ENCODE measurements at places on chromosomes 7 and 10.

- DNase-seq: no peak
These were observed 294.7 kb upstream of the PITRM1 start for GRCh38 chr10:3467052-3467951.

GRCh38 chr7:37108615-37109014 is 340.0 kb downstream of the ELMO1 start:
- DNase-seq: no peak

DNA sequence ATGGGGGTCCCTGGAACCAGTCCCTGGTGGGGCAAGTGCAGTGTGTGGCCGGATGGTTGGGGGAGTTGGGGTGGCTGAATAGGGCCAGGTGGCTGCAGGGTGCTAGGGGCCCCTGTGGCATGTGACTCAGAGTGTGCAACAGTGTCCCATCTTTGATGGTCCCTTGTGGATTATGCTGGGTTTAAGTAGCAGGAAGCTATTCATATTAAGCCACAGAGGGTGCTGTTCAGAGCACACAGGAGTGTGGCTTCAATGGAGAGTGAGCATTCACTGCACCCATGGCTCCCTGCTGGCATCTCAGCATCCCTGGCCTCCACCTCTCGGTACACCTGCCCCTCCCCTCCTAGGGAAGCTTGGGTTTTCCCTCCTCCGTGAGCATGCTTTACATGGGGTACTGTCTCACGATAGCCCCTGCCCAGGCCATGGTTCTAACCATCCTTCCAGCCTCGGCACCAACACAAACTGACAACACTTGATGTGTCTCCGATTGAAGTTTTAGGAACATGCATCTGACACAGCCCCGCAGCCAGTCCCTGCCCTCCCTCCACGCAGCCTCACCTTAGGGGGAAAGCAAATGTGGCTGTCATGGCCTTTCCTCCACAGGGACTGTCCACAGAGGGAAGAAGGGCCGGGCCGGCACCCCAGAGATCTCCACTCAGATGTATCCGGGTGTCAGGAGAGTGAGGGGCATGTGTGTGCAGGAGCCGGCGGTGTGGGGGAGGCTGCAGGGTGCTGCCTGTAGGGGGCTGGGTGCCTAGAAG is 30.4 kb upstream of the PPIF start:
- no peak for DNase-seq

DNA sequence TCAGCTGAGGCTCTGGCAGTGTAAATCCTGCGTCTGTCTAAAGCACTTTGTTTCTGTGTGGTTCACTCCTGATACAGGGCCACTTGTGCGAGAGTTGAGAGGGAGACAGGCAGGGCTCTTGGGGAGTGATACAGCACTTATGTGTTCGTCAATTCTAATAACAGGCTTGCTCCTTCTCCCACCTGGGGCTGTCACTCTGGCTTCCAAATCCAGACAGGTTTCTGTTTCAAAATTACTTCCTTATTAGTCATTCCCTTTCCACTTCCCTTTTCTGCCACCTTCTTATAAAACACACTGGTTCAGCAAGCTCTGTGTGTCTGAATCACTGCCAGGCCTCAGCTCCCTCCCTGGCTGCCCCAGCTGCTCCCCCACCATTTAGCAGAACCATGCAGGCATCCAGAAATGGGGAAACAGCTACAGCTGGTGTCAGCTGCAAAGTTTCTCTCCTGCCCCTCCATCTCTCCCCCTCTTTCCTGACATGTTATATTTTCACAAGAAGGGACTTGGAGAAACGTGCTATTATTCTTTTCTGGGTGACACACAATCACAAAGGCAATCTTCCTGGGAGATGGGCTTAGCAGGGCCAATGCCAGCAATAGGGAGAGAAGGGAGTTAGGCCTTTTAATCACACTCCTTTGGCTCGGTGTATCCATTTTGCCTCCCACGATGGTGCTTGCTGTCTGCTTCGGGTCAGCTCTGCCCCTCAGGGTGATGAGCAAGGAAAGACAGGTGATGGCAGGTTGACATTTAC is 58.4 kb upstream of the ZNRF2 start:
- peak; percentile 40 for DNase-seq

GRCh38 chr7:26603631-26604030 is 260.8 kb downstream of the SKAP2 start:
- peak; percentile 21 for DNase-seq

GRCh38 chr10:32112055-32112454 is 55.8 kb upstream of the KIF5B start:
- no peak for DNase-seq

GRCh38 chr10:44755481-44755880 is 155.7 kb upstream of the TMEM72 start:
- DNase-seq: no peak

DNA sequence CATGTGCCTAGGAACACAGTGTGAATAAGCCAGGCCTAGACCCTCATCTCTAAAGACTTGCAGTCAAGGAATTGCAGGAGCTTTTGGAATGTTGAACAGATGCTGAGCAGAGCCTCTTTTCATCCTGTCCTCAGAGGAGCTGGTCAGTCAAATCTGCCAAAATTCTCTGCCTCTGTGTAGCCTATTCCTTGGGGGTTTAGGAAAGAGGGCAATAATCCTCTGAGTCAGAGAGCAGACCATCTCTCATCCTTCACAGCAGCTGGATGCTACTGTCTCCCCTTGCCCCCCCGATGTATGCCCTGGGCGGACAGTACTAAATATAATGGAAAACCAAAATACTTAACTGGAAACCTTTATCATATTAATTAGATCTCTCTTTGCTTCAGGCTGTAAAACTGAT is 52.6 kb downstream of the BICC1 start:
- DNase-seq: no peak

GRCh38 chr10:12543589-12543988 is 194.2 kb downstream of the CAMK1D start:
- no peak for DNase-seq

GRCh38 chr10:75982611-75983369 is 551.4 kb downstream of the LRMDA start:
- no peak for DNase-seq

DNA sequence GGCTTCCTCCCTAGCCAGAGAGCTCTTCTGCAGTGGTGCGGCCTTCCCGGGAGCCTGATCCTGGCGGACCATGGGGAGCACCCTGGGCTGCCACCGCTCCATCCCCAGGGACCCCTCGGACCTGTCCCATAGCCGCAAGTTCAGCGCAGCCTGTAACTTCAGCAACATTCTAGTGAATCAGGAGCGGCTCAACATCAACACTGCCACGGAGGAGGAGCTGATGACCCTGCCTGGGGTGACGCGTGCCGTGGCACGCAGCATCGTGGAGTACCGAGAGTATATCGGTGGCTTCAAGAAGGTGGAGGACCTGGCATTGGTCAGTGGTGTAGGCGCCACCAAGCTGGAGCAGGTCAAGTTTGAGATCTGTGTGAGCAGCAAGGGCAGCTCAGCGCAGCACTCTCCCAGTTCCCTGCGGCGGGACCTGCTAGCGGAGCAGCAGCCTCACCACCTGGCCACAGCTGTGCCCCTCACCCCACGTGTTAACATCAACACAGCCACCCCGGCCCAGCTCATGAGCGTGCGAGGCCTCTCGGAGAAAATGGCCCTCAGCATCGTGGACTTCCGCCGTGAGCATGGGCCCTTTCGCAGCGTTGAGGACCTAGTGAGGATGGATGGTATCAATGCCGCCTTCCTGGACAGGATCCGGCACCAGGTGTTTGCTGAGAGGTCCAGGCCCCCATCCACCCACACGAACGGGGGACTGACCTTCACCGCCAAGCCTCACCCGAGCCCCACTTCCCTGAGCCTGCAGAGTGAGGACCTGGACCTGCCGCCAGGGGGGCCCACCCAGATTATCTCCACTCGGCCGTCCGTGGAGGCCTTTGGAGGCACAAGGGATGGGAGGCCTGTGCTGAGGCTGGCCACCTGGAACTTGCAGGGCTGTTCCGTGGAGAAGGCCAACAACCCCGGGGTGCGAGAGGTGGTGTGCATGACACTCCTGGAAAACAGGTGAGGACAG is 1.5 kb downstream of the EEPD1 start:
- DNase-seq: no peak

DNA sequence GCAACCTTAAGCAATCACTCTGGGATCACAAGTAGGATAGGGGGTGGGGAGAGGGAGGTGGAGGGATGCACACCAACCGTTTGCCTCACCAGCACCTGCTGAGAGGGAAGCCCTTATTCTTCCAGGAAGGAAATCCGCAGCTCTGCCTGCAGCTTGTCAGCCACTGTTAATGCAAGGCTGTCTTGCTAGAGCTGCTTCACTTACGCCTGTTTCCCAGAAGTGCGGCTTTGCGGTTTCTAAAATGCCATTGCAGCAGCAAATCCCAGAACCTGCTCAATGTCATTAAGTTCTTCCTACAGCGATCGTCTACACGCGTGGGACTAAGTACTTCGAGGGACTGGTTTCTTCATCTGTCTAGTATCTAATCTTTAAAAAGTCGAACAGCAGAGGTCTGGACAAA is 191.1 kb downstream of the ZMYND11 start:
- no peak for DNase-seq

DNA sequence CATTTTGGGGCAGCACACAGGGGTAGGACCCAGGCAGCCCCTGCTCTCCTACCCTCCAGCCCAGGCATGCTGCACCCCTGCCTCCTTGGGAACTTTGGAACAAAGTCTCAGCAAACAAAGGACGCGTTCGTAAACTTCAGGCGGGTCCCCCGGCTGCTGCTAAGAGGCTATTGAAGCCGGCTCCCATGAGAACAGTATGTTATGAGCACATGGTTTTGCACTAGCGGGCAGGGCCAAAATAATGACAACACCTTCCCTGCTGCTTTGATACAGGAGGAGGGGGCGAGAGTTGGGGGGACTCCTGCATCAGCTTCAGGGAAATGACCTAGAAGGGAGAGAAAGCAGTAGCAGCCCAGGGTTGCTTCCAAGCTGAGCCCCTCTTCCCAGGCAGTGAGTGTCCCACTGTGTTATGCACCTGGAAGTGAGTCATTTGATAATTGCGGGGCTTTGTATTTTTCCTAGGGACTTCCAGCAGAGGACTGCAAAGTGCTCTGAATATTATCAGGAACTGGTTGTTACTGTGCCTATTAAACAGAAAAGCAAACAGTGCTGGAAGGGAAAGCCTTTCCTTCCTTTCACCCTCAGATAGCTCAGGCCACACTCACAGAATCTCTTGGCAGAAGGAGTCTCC is 6.9 kb downstream of the ITPRIP start:
- DNase-seq: peak; percentile 63

DNA sequence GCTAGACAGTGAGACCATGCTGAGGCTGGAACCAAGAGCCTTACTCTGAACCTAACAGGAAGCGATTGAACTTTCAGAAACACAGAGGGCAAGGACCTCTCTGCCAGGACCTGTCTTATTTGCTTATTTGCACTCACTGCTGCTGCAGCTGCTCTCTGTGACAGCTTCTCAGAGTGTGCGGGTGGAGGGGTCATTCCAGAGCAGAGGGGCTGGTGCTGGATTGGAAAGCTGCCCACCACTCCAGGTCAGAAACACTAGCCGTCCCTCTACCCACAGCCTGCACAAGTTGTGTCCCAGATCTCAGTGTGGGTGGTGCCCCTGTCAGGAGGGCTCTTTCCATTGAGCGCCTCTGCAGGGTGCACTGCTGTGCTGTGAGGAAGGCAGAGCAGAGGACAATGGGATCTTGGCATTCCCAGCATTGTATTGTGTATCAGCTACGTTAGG is 126.2 kb downstream of the CCNY start:
- DNase-seq: peak; percentile 76
